ENCODE measurements at places on chromosomes 1 and 21.
A peak's percentile ranks its signal among the peaks of the same experiment; 100 is the strongest.

DNA sequence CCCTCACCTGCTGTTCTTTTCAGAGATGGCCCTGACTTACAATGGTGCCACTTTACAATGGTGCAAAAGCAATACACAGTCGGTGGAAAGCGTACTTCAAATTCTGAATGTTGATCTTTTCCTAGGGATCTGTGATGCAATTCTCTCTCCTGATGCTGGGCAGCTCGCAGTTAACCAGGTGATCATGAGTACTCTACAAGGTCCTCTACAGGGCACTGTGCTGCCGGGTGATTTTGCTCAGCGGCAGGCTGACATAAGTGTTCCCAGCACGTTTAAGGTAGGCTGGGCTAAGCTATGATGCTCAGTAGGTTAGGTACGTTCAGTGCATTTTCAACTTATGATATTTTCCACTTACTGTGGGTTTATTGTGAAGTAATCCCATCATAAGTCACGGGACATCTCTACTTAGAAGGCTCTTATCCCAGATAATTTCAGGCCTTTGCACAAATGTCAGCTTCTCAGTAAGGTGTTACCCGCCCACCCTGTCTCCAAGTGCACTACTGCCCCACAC is 126.5 kb downstream of the KCNN3 start:
- DNase-seq = no peak

DNA sequence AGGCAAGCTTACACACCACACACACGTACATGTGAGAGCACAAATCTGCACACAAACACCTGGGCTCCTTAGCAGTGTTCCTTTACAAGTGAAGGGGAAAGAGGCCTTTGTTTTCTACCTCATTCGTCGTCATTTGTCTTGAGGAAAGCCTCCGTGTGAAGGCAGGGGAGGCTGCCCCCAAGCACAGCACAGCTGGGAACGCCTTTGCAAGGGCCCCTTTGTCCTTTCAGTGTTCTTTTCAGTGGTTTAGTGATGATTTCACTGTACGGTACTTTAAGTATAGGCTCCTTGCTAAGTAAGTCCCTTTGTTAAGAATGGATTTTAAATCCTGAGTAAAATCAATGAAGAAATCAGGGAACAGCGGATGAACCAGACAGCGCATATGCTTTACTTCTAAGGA is 94.1 kb downstream of the PGBD5 start:
- no peak for DNase-seq

DNA sequence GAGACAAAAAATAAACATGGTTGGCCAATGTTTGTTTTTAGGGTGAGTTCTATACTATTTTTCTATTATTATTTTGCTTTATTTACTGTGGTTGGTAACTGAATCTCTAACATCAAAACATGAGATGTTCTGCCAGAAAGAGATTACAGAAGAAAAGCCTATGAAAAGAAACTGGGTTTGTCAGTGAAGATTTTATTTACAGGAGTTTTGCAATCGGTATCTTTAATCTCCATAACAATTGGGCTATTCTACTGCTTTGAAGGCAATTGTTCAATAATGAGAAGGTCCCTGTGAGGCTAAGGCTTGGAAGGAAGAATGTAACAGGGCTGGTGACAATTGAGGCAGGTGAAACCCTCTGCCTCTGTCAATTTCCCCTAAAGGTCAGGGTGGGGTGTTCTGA is 155.5 kb downstream of the CLIC6 start:
- no peak for DNase-seq

- DNase-seq = no peak
Observed at GRCh38 chr1:85830837-85831236, 122.6 kb upstream of the ZNHIT6 start.

GRCh38 chr1:107188160-107188559 is 47.3 kb downstream of the NTNG1 start:
- DNase-seq = no peak

DNA sequence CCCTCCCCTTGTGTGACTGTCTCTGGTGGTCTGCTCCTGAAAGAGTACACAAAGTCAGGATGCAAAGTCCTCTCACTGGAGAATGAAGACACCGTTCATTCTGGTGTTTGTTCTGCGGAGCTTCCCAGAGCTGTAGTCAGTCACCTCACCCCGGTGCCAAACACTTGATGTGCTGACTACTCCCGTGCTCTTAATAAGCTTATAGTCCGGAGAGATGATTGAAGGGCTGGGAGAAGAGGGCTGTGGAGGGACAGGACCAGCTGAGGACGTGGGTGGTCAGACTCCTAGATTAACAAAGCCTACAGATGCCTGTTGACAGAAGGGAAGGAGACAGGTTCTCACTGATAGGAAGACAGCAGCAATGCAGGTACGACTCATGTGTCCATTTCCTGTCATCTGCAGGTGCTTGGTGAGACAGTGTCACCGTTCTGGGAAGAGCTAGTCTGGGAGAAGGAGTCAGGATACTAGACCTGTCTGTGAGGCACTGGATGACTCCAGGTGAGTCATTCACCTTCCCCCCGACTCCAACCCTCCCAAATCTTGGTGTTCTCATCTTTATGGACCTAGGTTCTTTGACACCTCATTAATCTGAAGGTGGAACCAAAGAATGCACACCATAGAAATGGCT is 40.4 kb upstream of the LRRN2 start:
- DNase-seq = no peak

DNA sequence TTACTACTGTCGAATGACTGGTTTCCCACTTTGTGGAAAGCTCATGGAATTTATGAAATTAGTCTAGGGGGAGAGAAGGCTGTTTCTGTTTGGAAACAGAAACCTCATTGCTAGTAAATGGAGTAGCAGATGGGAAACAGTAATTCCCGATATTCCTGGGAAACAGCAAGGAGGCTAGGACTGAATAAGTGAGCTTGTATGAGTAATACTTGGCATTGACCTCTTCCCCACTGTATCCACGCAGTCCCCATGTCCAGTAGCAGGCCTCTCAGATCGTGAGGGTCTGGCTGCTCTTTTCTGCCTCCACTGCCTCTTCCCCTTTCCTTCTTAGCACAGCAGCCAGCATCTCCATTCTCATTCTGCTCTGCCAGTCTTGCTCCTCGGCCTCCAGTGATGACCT is 75.5 kb downstream of the PRDM2 start:
- DNase-seq = no peak

DNA sequence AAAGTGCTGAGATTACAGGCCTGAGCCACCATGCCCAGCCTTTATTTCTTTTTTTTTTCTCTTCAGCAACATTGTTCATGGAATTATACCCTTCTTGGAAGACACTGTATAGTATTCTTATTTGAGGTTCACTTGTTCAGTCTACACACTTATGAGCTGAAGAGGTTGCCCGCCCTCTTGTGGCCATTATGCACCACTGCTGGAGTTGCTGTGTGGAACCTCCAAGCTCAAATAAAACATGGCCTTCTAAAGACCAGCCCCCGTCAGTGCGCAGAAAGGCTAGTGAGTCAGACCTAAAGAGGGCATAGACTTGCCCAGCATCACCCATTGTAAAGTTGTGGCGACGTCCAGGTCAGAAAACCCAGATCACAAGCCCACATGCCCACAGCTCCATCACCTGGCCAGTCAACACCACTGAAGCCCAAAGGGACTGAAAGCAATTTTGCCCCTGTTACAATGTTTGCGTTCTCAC is 20.4 kb downstream of the LURAP1 start:
- DNase-seq = peak; percentile 62

GRCh38 chr1:181251001-181251712 is 162.7 kb downstream of the IER5 start:
- DNase-seq = no peak

DNA sequence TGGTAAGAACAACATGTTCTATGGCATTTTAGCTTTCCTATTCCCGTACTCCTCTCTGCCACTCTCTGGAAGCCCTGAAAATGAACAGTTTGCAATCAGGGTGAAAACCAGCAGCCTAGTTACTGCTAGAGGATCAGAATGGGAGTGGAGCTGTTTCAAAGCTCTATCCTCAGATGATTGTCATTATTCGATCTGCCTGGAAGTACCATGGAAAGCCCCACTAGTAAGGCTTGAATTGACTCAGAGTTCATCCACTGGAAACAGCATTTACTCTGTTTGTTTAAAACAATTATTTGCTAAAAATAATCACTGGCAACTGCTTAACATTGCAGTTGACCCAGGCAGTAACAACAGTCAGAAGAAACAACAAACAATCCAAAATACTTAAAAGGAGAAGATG is 91.2 kb downstream of the USH2A start:
- DNase-seq = no peak

DNA sequence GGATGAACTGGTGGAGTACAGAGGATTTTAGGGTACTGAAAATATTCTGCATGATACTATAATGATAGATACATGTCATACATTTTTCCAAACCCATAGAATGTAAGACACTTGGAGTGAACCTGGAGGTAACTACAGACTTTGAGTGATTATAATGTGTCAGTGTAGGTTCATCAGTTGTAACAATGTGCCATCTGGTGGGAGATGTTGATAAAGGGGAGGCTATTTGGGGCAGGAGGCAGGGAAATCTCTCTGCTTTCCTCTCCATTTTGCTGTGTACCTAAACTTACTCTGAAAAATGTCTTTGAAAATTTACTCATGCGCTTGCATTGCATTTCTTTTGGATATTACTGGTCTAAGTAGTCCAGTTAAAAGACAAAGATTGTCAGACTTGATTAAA is 35.2 kb downstream of the PTBP2 start:
- DNase-seq = no peak

- no peak for DNase-seq
Observed at GRCh38 chr1:38817267-38818174, 42.1 kb downstream of the RRAGC start.

DNA sequence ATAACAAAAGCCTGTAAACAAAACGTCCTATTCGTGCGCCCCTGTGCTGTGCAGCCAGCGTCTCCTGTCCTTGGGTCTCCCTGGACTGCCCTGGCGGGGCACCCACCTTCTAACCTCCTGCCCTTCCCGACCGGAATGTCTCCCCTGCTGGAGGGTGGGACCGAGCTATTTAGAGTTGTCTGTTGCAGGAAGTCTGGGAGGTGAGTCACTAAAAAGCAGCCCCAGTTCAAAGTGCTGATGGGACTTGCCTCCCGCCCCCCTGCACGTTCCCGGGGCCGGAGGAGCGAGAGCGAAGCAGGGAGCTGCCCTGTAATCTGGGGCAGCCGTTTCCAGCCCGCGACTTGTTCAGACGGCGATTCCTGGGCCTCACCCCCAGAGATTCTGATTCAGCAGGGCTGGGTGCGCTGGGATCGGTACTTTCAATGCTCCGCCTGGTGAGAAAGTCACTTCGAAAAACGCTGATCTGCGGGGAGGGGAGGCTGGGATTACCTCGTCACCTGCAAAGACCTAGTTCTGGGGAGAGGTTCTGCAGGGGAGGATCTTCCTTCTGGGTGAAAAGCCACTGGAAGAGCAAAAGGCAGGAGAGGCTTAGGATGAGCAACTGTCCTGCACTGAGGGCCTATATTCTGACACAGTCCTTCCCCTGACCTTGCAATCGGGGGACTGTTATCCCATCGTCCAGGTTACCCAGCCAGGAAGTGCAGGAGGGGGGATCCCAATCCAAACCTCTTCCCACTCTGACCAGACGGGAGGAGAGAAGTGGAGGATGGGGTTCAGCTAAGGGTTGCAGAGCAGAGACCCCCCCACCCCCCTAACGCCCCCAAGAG is 1.2 kb upstream of the DHRS3 start:
- no peak for DNase-seq

DNA sequence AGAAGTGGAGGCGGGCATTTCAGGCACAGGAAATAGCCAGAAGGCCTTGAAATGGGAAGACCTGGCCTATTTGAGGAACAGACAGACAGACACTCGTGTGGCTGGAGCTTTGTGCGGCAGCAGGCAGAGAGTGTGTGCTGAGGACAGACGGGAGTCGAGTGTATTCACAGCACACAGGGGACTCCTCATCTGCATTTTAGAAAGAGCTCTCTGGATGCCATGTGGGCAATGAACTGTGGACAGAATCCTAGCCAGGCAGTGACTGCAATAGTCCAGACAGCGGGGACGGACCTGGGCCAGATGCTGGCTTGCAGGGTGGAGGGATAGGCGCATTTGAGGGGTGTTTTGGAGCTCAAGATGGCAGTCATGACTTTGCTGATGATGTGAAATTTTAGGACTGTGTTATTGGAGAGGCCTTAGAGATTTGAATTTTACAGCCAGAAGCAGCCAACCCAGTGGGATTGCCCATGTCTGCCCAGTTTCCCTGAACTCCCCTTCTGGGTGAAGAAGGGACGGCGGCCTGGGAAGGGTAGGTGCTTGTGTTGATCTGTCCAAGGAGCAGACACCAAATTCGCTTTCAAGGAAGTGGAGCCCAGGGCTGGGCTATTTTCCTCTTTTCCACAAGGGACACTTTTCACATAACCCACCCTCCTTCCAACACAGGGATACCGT is 43.7 kb downstream of the CHAF1B start:
- no peak for DNase-seq

DNA sequence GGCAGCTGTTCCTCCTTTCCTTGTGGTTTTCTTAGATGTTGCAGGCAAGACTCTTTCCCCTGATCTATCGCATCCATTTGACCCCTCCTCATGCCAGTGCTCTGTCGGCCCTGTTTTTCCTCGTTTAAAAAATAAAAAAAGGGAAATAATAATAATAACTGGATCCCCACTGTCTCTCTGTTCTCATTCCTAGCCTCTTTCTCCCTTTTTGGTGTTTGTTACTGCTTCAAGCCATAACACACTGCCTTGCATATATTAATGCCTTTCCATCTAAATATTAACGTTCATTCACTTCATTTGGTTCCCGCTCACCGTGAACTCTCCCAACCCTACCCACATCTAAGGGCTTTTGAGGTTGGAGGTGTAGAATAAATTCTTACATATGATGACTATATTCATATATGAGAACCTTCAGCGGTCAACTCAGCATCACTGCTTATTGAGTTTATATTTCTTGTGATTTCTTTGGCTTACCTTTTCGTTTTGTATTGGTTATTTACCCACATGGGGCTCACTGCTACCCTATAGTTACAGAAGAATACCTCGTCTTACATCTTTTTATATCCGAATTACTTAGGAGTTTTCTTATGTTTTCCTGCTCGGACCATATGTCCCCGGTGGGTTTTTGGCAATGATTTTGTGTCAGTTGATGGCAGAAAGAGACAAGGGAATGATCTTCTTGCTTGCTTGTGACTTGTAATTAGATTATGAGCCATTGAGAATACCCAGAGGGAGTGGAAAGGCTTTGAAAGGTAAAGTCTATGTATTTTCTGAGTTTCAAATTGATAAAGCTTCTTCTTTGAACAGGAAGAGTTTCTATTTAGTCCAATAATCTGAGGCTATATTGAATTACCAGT is 805 bp downstream of the ATG4C start:
- DNase-seq = peak; percentile 21

DNA sequence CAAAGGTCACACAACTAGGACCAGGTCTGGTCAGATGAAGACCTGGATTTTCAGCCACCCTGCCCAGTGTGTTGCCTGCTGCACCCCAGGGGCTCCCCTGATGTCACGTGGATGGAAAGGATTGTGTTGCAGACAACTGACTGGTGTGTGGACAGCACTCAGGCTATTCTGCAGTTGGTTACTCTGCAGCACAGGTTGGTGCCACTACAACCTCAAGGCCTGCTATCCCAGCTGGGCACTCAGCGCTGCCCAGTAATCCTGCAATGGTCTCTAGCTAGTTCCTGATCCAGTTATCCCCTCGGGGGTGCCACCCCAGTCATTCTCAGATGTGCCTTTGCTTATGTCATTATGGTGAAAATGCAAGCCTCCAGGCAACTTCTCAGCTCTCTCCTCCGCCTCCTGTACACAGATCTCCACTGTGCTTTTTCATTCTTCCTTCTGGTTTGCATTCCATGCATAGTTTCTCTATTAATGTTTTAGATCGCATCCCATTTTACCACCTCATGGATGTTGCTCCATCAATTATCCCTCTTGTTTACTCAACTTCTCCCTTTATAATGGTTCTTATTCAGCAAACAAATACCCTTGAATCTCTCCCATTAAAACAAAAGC is 503.2 kb upstream of the CAMK1G start:
- DNase-seq = no peak

- no peak for DNase-seq
Observed at GRCh38 chr1:162151900-162152829, 82.7 kb downstream of the NOS1AP start.
